ENCODE measurements at places on chromosomes 11 and 22.

GRCh38 chr22:36301851-36302250 lies 48.9 kb downstream of the APOL1 start:
- DNase-seq: no peak

DNA sequence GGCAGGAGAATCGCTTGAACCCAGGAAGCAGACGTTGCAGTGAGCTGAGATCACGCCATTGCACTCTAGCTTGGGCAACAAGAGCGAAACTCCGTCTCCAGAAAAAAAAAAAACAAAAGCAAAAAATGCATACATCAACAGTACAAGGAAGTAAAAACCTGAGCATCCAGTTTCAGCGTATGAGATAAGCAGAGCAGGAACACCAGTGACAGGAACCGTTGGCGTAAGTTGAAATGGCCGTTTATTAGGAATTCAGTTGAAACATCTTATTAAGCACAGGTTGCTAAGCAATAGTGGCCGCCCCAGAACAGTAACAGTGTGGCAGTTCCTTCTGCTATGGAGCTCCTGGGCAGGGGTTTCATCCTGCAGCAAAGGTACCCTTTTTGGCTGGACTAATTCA lies 4.0 kb upstream of the L3MBTL2 start:
- no peak for DNase-seq

DNA sequence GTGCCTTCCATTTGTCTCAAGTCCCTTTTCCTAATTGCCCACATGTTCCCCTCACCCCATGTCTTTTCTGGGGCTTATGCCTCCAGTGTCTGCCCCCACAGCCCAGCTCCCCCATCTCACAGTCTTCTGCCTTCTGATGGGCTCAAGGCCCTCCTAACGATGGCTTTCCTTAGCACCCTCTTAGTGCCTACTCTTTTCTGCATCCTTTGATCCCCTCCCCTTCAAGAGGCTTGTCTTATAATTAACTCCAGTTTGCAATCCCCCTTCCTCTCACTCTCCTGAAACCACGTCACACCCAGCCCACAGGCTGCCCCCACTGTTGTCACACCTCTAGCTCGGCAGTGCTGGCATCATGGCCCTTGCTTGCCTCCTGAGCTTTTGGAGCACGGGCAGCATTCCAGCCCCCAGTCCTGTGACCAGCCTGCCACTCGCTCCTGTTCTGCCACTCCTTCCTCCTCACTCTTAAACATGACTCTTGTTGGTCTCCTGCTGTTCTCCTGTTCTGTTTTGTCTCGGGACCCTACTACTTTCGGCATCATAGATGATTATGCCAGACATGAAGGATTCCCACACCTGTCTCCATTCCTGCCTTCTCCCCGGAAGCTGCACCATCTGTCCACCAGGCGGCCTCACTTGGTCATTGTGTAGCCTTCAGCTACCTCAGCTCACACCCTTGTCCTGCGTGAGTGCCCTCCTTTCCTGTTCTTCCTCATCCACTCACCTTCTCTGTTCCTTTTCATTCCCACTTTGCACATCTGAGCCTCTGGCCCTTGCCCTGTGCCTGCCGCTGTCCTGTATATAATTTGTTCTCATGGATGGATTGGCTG lies 26.1 kb downstream of the UBE2L3 start:
- no peak for DNase-seq

- DNase-seq: no peak
Observed at GRCh38 chr22:38142606-38143005, 32.1 kb upstream of the BAIAP2L2 start.

- no peak for DNase-seq
Observed at GRCh38 chr11:17267576-17267975, 9.0 kb upstream of the NUCB2 start.

- DNase-seq: no peak
Observed at GRCh38 chr11:69598147-69598546, 42.8 kb upstream of the CCND1 start.

DNA sequence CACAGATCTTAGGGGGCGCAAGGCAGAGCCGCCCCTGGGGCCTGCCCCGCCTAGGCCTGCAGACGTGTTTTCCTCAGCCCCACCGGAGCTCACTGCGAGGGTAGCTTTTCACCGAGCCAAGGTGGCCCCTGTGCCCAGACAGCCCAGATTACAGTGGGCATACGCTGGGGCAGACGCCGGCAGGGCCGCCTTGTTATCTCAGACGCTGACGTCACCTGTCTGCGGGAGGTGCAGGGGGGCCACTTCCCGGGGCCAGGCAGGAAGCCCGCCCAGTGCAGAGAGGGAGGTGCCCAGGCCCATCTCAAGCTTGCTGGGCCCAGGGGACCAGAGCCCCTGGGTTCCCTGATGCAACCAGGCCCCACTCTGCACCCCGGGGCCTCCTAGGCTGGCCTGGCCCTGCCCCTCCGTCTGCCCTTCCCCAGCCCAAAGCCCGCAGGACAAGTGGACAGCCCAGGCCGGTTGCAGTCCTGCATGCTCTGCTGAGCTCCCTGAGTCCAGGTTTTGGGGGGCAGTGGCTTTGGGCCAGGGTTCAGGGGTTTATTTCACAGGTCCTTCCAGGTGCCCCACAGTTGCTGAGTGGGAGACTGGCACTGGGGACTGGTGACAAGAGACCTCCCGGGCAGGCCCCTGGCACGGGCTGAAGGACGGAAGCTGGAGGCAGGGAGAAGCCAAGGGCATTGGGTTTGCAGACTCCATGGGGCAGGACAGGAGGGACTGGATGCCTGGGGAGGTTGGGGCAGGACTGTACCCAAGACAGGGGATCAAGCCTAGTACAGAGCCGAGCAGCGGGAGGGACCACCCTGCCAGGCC lies 38.6 kb downstream of the IGF2 start:
- DNase-seq: no peak

GRCh38 chr11:11387622-11388305 lies 34.7 kb upstream of the CSNK2A3 start:
- DNase-seq: no peak

DNA sequence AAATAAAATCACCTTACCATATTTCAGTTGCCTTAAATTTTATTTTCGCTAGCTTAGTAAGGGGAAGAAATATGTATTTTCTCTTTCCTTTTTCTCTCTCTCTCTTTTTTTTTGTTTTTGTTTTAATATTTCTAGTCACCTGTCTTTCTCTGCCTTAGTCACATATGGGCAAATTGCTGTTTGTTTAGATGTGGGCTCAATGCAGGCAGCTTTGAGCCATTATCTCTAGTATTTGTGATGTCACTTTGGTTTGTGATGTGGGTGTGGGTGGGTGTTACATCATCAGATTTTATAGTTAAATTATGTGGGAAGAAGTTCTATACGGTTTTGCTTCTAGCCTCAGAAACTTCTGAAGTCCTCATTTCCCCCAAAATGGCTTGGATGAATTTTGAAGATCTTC lies at the start of gene C22orf31:
Gene C22orf31 (minus strand): TSS at position 59 of the 400 bp plus-strand sequence. CDS start 39 bp downstream, at position 20.
- DNase-seq: no peak

GRCh38 chr11:96187822-96188221 lies 155.2 kb downstream of the MAML2 start:
- DNase-seq: no peak

- no peak for DNase-seq
Observed at GRCh38 chr11:112806876-112807275, 154.3 kb upstream of the NCAM1 start.

DNA sequence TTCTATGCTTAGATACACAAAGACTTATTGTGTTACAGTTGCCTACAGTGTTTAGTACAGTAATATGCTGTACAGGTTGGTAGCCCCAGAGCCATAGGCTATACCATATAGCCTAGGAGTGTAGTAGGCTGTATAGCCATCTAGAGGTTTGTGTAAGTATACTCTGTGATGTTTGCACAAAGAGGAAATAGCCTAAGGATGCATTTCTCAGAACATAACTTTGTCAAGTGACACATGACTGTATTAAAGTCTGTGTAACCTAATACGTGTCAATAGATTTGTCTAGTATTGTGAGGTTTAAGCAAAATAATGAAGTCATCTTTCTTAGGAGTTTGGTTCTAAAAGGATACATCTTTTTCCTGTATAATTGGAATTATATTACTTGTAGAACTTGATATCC lies 5.5 kb downstream of the ZC3H12C start:
- no peak for DNase-seq

DNA sequence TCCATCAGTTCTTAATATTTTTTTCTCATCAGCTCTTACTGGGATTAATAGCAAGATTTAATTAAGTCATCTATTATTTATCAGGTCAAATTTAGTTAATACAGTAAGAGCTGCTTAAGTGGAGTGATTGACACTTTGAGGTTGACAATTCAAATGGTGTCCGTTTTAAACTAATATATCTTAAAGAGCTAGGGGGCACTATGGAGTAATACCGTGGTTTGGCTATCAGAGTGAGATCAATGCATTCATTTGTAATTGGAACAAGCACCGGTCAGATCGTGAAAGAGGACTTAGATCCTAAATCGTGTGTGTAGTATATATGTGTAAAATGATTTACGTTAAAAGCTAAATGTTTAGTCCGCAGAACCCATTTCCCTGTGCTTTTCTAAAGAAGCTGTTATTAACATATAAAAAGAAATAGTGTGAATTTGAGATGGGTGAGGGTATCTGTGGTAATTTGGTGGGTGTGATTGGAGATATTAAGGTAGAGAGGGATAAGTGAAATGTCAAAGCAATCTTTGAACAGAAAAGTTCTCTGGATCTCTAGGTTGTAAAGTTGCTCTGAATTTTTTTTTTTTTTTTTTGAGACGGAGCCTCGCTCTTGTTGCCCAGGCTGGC lies 2.3 kb downstream of the SIK2 start:
- DNase-seq: no peak

DNA sequence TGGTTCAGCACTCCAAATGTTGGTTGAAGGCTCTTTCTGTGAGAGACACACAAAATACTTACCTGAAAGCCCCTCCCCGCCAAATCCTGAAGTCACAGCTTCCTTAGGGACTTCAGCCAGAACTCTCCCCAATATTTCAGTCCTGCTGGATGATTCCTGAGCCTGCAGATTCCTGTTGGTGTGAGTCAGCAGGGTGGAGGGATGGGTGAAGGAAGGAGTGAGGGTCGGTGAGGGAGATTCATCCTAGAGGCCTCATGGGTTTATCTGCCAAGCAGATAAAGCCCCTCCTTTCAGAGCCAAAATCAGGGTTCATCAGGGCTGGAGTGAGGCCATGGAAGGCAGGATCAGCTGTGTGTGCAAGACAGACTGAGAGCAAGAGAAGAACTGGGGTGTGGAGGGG lies 37.9 kb downstream of the SMIM38 start:
- DNase-seq: no peak

GRCh38 chr11:107648242-107648641 lies 57.3 kb downstream of the ELMOD1 start:
- no peak for DNase-seq

- no peak for DNase-seq
Observed at GRCh38 chr22:39634530-39635405, 64.2 kb downstream of the CACNA1I start.

GRCh38 chr11:6238902-6239301 lies at the start of gene CNGA4:
TSS of gene CNGA4 (plus strand) at chr11:6239089. CDS start at chr11:6239207, 118 bp downstream.
- no peak for DNase-seq

DNA sequence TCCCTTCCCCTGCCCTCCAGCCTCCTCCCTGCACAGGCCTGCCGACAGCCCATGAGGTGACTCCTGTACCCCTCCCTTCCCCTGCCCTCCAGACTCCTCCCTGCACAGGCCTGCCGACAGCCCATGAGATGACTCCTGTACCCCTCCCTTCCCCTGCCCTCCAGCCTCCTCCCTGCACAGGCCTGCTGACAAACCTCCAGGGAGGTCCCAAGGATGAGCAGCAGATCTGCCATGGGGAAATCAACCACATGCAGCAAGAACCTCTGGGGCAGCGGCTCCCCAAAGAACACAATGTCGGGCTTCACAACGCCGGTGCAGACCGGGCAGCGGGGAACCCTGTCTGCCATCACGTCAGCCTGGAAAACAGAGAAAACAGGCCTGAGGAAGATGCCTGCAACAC lies 12.3 kb downstream of the SIRT3 start:
- no peak for DNase-seq

DNA sequence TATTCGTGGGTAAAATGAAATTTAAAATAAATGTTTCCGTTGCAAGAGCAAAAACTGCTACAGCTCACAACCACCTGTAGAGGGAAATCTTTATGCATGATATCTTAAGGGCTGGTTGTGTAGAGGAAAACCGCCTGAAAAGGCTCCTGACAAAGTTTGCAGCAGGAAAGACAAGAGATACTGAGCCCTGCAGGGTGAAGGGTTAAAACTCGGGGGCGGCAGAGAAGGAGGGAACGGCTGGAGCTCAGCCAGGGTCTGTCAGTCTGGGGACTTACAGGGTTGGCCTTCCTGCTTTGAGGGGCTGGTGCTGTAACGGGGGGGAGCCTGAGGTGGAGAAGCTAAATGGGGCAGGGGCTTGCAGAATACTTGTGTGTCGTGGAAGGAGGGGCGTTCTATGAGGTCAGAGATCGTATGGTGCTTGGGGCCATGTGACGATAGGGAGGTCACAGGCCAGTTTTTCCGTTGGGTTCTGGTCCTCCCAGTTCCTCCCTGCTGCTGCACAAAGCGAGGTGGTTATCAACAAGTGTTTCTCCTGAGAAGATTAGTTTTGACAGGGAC lies 122.9 kb upstream of the HSD17B12 start:
- DNase-seq: no peak

DNA sequence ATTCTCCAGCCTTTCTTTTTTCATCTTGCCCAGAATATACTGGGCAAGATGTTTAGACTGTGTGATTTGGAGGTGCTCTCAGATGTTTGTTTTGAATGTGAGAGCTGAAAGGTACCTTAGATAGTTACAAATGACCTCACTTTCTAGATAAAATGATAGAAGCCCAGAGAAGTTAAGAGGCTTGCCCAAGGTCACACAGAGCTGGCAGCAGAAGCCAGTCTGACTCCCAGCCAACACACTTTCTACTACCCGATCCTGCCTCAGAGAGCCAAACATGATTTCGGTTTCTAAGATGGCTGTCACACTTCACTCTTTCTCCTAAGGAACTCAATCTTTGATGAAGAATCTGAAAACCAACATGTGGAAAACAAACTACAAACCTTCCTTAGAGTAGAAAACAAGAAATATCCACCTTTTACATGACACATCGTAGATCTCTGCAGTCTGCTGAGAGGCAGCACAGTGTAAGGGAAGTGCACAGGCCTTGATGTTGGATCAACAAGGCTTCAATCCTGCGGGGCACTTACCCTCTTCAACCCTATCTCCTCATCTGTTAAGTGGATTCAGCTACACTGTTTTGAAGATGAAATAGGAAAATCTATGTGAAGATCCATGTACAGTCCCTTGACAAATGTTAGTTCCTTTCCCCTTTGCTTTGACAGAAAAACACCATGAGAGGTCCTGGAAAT lies 58.6 kb downstream of the SYTL2 start:
- DNase-seq: peak; percentile 43

DNA sequence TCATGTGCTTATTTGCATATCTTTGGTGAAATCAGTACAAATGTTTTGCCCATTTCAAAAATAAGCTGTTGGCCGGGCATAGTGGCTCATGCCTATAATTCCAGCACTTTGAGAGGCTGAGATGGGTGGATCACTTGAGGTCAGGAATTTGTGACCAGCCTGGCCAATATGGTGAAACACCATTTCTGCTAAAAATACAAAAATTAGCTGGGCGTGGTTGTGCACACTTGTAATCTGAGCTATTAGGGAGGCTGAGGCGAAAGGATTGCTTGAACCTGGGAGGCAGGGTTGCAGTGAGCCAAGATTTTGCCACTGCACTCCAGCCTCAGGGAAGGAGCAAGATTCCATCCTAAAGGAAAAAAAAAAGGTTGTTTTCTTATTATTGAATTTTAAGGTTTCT lies 136.0 kb downstream of the SWAP70 start:
- no peak for DNase-seq

GRCh38 chr11:61795459-61795858 lies 2.7 kb downstream of the FEN1 start:
- no peak for DNase-seq
